Activated naive CD4-positive, alpha-beta T cell treated with anti-CD3 and anti-CD28 coated beads, Interleukin-2, amount 50 U/mL, for 72 hours (primary cell): ENCODE measurements at places on chromosomes 7 and 10.

- DNase-seq, result no peak
Measured at GRCh38 chr7:37990337-37990736, 69.9 kb downstream of the EPDR1 start.

GRCh38 chr10:2367083-2367482 is 629.8 kb upstream of the ADARB2 start:
- no peak for DNase-seq

DNA sequence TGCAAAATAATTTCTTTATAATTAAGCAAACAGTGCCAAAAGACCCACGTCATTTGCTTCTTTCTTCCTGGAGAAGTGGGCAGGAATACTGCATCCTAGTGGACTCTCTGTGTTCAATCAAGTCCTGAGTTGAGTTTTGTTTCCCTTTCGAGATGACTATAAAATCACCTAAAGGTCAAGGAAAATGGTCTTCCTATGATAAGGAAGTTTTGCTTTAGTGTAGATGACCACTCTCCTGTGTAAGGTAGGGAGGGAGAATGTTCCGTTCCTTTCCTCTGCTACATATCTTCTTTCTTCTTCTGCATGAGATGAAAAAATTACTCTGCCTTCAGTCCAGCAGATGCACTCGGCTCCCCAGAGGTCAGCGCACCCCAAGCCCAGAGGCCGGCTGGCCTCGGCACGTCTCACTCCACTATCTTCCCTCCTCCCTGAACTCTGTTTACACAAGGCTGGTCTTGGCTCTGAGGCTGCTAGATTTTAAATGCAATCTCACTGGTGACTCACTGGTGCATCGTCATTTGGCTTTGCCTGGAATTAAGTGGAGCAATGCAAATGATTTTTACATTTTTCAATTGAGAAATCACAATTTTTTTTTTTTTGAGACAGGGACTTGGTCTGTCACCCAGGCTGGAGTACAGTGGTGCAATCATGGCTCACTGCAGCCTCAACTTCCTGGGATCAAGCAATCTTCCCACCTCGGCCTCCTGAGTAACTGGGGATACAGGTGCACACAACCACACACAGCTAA is 18.6 kb upstream of the VDAC2 start:
- DNase-seq, result no peak

- no peak for DNase-seq
Measured at GRCh38 chr7:135232720-135233119, 918 bp upstream of the STRA8 start.

DNA sequence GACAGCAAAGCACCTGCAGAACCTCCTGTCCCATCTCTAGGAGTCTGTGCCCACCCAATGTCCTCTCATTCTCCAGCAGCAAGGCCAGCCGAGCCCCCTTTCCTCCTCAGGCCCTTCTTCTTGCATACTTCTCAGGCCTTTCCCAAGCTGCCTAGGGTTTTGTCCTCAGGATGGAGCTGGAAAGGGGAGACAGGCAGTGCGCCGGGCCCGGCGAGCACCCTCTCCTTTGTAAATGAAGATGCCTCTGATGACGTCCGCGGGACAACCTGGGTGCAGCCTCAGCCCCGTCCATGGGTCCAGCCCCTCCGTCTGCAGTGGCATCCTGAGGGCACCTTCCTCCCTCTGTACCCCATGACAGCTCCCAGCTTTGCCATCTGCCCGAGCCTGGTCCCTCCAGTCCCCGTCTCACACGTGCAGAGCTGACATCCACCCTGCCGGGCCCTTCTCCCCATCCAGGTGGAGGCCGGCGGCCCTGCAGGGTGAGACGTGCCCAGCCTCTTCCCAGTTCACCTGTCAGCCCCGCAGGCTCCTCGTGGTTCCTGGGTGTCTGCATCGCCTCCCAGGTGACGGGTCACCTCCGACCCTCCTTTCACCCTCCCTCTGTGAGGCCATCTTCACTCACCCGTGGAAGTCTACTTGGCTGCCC is 36.4 kb downstream of the JAKMIP3 start:
- no peak for DNase-seq

GRCh38 chr7:106393564-106394251 is 108.9 kb upstream of the NAMPT start:
- no peak for DNase-seq

GRCh38 chr10:78871796-78872195 is 197.0 kb upstream of the ZMIZ1 start:
- DNase-seq, result no peak

- DNase-seq, result no peak
Measured at GRCh38 chr7:28684650-28685241, 272.4 kb downstream of the CREB5 start.

- DNase-seq, result no peak
Measured at GRCh38 chr10:13056456-13057077, 43.4 kb upstream of the OPTN start.

DNA sequence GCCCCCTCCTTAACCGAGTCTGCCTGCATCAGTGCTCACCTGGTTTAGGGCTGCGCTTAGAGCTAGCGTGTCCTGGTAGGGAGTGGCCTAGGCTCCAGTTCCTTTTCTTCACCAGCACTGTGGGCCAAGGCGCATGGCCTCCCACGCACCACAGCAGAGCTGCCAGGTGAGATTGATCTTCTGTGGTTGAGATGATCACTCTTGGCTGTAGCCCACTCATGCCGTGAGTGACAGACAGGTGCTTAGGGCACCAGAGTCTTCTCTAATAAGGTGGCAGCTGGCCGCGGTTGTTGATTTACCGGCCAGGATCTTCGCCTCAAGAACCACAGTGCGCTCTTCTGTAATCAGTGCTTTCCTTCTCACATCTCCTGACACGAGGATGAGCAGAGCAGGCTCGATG is 157.2 kb upstream of the INSYN2A start:
- no peak for DNase-seq

DNA sequence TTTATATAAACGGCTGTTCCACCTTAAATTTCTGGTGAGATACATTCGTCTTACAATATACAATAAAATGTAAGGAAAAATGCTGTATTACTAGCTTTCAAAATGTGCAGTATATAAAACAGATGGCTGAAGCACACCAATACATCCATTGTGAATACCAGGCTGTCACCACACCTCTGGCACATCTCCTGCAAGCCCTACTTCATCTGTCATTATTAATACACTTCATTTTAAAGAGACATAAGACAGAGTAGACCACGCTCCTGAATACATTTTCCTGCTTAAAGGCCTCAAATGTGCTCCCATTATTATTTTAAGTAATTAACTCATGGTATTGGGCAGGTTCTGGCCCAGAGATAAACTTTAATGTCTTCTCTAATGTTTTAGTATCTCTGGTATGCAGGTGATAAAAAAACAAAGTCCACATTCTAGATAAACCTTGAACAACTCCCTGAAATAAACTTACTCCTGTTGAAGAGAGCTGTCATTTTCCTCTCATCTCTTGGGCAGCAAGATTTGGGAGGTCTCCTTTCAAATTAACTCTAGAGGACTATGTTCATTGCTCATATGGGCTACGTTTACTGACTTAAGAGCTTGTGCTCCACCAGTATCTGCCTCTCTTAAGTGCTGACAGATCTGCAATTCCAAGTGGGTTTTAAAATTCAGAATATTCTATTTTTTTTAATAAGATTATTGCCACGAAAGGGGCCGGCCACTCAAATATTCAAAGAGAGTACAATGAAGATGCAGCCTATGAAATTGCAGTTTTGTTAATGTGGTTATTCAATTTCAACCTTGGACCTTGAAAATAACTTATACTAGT is 396.5 kb upstream of the SEMA3D start:
- no peak for DNase-seq

GRCh38 chr10:988667-989545 is 672 bp downstream of the GTPBP4 start:
- DNase-seq, result no peak

- no peak for DNase-seq
Measured at GRCh38 chr7:128197989-128198580, 43.0 kb upstream of the LEP start.

GRCh38 chr7:117479225-117480054 is at the start of gene CFTR:
CFTR (plus strand) TSS chr7:117480025; CDS start chr7:117480095, 70 bp downstream.
- no peak for DNase-seq

- no peak for DNase-seq
Measured at GRCh38 chr7:37040330-37040729, 316.0 kb upstream of the AOAH start.

DNA sequence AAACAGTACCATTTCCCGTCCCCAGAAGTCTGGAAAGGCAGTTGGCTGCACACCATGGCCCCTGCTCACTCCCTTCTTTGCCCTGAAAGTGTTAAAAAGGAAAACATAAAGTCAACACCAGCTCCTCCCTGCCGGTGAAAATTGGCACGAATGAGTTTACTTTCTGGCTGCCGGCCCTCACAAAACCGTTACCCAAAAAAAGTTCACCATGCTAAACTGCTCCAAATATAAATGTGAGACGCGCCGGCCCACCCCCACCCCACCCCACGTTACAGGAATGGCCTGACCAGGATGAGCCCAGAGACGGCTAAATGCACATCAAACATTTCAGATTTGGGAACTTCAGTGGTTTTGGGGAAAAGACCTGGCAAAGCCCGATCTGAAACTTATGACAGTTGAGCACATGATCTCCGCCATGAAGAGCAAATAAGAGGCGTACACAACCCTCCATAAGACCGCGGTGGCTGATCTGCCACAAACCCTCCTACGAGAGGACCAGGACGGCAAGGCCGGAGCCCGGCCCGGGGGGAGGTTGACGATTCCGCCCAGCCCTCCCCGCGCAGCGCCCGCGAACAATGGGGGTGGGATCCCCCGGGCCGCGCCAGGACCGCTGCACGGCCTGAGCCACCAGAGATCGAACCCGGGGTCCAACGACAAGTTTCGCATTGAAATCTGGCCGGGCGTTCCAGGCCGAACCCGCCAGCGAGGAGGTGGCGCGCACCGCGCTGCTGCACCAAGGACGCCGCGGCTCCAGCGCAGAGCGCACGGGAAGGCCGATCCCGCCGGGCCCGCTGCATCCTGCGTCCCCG is 952 bp downstream of the DIP2C start:
- no peak for DNase-seq

GRCh38 chr7:151717415-151717814 is 159.5 kb downstream of the PRKAG2 start:
- DNase-seq, result no peak

- DNase-seq, result no peak
Measured at GRCh38 chr7:143379611-143380259, 1.4 kb upstream of the ZYX start.

- no peak for DNase-seq
Measured at GRCh38 chr7:94621120-94621519, 34.8 kb downstream of the SGCE start.

- DNase-seq, result no peak
Measured at GRCh38 chr7:24824896-24825295, 67.6 kb upstream of the GSDME start.

DNA sequence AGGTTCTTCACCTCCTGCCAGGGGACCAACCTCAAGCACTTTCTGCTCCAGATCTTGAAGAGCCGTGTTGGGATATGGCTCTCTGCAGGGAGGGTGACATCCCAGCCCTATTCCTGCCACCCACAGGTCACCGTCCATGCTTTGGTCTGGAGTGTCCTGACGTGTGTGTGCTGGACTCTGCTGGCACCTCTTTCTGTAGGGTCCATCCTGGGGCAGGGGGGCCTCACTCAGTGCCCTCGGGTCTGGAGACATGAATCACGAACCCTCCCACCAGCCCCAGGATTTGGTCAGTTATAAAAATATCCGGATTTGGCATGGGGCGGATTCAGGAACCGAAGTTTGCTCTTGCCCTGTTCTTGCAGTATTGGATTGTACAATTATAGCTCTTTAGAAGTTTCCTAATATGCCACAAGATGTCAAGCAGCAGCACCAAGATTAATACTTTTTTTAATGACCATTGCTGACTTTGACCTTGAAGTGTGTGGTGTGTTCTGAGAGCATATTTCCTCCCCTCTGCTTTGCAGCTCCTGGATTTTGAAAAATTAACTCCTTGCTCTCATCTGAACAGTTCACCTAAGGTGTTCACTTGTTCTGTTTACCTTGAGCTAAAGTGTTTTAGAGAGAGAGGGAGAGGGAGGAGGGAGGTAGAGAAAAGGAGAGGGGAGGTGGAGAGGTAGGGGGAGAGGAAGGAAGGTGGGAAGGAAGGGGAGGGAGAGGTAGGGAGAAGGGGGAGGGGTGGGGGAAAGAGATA is 95.4 kb upstream of the SHH start:
- no peak for DNase-seq

GRCh38 chr7:50185951-50186682 is 93.1 kb upstream of the ZPBP start:
- no peak for DNase-seq

GRCh38 chr10:14063531-14064285 is 267.0 kb downstream of the FRMD4A start:
- DNase-seq, result no peak

DNA sequence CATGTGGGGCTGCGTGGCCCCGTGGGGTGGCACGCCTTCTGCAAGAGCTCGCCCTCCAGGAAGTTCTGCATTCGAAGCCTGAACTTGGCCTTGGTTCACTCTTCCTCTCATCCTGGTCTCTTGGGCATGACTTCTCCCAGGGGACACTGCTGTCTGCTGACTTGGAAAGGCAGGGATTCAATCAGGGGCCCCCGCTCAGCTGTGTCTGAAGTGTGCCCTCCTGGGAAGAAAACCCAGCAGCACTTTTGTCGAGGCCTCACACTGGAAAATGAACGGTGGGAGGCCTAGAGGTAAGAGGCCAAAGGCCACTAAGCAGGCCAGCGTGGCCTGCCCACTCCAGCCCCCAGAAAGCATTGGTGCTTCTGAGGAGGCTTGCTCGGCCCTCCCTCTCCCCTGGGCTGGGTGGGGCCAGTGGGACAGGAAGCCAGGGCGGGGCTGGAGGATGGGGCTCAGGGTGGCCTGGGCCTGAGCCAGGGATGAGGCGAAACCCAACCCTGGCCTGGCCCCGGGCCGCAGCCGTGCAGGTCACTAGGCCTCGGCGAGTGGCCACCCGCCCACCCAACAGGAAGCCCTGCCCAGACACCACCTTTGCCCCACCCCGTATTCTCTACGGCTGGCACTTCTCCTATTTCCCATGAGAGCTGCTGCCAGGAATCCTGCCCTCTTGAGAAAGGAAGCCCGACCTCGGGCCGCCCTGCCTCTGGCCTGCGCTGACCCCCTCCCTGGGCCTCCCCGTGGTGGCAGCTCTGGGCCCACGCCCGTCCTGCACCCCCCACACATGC is 81.1 kb downstream of the ZMIZ1 start:
- DNase-seq, result peak; percentile 31

- DNase-seq, result no peak
Measured at GRCh38 chr7:24475166-24475961, 97.9 kb upstream of the PALS2 start.

DNA sequence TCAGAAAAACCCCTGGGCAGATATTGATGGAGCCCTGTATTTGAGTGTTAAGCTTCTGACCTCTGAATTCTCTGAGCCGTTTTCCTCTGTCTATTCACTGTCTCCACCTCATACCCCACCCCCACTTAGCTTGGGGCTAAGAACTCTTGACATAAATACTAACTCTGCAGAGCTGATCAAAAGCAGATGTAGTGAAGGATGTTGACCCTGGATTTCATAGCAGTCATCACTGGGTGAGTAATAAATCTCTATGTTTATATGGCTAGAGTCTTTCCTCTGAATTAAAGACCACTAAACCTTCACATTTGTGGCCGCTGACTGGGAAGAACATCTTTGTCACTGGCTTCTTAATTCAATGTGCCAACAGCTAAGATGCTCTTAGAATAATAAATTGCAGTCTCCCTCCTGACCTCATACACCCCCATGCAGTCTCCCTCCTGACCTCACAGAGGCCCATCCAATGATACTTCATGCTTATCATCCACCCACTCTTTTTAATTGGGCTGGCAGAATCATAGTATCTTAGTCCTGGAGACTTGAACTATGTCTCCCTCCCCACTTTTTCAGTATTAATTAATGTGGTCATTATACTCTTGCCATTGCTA is 78.0 kb upstream of the MACROH2A2 start:
- no peak for DNase-seq
